ENCODE measurements at places on chromosomes 11 and 22.

DNA sequence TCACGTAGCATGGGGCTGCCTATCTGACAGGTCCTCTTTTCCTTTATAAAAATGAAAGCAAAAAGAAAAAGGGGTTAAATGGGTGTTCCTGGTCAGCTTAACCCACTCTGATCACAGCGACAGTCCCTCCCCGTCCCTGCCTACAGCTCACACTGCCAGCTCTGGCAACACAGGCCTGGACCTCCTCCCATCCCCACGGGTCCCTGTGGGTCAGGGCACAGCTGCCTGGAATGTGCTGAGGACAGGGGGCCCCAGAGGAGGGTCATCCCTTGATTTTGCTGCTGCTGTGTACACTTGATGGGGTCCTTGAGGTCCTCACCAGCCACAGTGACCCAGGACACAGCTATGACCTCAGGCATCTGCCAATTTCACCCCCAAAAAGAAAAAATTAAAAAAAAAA lies 29.6 kb upstream of the CYP2D6 start:
- no peak for DNase-seq

DNA sequence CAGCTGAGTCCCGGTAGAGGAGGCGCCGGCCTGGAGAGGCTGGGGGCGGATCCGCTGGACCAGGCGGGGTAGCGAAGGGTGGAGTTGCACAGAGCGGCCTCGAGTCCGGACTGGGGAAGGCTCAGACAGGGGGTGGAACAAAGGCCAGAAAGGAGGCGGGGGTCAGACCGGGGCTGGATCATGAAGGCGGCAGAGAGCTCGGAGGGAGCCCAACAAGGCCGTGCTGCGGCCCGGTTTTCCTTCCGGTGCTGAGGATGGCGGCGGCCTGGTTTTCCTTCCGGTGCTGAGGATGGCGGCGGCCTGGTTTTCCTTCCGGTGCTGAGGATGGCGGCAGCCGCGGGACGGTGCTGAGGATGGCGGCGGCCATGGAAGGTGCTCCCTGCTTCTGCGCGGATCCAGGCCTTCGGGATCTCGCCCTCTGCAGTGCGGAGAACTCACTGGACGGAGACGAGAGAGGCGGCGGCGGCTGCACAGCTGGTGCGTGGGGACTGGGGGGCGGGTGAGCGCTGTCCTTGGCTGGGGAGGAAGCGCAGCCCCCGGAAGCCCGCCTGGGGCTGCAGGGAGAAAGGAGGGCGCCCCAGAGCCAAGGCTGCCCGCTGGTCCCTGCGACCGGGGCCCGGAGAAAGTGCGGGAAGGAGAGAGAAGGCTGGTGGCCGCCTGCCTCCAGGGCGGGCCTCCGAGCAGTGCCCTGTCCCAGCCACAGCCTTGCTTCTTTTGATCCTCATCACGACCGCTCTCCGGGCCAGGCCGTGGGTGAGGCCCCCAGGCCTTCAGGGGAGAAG lies 350.4 kb upstream of the B3GAT1 start:
- DNase-seq = no peak

DNA sequence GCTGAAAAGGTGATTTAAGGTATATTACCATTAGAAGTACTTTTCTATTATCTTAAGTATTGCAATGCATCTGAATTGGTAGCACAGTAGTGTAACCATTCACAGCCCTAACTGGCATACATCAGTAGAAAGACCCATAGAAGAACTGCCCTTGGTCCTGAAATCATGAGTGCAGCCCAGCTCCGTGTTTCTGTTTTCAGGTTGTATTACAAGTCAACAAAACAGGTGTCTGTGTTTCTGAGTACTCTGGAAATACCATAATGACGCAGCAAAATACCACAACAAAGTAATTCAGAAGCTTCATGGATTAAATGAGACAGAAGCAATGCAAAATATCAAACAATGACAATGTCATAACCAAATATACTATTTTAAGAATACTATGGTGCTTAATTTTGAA lies 226.3 kb downstream of the OPCML start:
- no peak for DNase-seq

- DNase-seq = peak; percentile 56
Observed at GRCh38 chr11:2097356-2097997, 41.7 kb downstream of the IGF2 start.

- no peak for DNase-seq
Observed at GRCh38 chr11:19670030-19670791, 42.4 kb upstream of the NAV2 start.

GRCh38 chr11:113474362-113475159 lies 637 bp downstream of the DRD2 start:
- peak; percentile 54 for DNase-seq

DNA sequence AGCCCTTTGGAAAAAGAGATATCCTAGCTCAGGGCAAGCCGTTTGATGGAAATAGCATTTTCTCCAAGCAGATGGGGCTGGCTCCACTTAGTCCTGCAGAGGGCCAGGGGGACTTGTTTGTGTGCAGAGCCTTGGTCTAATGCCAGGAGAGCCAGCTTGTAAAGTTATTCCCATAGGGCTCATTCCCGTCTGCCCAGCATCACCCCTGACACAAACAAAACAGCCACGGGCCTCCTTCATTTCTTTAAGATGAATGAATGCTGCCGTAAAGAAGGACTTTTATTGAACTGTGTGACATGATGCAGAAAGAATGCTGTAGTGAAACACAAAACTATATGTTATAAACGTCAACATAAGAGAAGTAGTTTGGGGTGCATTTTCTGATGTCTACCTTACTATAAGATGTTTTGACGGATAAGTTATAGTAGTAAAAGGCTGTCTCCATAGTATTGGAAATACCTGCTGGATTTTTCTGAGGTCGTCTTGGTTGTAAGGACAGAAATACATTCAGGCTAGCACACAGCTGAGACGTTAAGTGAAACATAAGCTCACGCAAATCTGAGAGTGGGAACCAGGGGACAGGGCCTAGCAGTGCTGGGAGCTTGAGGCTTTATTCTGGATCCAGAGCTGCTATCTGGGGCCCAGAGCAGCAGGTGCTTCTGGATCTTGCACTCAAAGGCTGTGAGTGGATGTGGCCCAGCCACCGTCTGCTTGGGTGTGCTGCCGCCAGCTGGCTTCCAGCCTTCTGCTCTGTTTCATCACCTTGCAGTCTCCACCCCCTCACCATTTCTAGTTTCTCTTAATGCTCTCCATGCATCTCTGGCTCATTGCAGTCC lies 53.3 kb downstream of the NCAM1 start:
- no peak for DNase-seq

GRCh38 chr11:113436672-113437252 lies 38.4 kb downstream of the DRD2 start:
- no peak for DNase-seq

DNA sequence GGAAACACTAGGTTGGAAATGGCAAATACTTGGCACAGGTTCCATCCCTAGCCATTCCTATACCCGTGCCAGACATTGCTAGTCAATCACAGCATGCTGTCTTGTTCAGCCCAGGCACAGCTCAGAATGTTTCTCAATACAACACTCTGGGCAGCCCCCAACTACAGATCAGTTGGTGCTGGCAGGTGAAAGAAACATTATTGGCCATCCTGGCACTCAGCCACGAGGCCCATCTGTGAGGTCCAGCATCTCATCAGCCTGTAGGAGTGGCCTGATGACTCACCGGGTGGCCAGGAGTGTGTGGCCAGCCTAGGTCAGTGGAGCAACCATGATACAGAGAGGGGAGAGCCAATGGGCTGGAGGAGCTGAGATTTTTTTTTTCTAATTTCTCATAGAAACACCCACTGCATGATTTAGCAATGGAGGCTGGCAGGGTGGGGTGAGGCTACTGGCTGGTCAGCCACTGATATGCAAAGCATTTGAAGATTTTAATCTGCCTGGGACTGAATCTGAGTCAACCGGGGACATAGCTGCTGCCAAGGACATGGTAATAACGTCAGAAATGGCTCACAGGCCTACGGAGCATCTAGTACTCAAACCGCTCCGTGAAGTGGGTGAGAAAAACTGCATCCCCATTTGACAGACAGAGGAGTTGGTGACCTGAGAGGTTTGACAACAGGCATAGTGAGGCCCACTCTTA lies 5.4 kb downstream of the MYO18B start:
- no peak for DNase-seq

- no peak for DNase-seq
Observed at GRCh38 chr11:8110396-8110795, 29.4 kb downstream of the TUB start.

DNA sequence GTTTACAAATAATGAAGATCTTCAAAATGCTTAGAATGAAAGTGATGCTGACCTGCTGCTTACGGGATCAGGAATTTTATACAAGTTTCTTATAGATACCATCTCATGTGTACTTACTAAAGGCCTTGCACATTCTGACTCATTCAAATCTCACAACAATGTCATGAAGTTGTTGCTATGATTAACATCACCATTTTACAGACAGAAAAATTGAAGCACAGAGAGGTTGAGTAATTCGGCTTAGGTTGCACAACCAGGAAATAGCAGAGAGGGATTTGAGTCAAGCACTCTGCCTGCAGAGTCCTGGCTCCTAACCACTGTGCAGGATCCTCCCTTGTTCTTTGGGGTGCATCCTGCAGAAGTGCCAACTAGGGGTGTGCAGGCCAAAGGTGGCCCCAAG lies 471.9 kb downstream of the MIAT start:
- DNase-seq = no peak

DNA sequence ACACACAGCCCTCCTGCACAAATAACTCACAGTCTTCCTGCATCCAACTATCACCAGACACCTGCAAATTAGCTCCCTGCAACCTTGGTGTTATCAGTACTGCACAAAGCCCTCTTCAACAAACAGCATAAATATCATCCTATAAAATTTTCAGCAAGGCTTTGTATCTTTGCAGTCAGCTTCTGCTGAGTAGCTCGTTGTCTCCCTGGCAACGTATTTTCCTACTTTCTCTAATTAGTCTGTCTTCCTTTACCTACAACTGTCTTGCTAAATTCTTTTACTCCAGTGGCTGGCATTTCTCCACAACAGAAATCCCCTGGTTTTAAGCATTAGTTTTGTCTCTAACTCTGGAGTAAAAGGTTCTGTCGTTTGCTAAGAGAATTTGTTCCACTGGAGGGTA lies 3.9 kb downstream of the OR8D4 start:
- DNase-seq = no peak

- DNase-seq = no peak
Observed at GRCh38 chr11:69452206-69452987, 29.1 kb upstream of the LINC01488 start.

- DNase-seq = no peak
Observed at GRCh38 chr11:134272381-134273316, 3.5 kb upstream of the GLB1L3 start.

GRCh38 chr11:115067900-115068530 lies 389.7 kb downstream of the NXPE2 start:
- DNase-seq = no peak

DNA sequence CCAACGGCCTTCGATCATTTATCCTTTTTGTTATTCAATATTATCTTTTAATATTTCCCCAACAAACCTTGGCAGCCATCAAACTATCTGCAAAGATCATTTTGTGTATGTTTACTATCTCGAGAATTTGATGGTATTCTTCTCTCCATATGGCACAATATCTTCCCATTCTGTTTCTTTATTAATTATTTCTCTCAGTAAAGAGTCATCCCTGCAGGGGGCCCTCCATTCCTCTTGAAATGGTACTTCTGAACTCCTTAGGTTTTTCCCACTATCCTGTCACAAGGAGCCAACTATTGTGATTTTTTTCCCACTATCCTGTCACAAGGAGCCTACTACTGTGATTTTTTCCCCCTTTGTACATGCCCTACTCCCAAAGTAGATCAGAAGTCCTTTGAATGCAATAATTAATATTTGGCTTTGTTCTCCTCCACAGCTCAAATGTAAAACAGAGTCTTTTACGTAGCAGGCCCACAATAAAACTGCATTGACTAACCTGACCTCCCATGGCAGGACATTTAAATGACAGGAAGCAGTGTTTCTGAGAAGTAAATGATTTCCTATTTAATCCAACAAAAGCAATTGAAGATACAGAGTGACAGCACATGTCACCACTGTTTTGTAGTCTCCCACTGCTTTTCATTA lies 43.3 kb downstream of the PDGFD start:
- DNase-seq = no peak

DNA sequence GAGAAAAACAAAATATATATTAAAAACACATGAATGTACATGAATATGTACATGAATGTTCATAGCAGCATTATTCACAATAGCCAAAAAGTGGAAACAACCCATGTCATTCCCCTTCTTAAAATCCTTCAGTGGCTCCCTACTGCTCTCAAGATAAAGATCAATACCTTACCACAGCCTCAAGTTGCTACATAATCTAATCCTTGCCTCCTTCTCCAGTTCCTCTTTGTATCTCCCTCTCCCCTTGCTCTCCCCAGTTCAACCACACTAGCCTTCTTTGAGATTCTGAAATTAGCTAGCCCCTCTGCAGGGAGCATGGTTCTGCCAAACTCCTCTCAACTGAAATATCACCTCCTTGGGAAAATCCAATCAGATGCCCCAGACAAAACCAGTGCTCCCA lies 28.1 kb downstream of the MTMR2 start:
- DNase-seq = no peak

- no peak for DNase-seq
Observed at GRCh38 chr11:16750417-16750816, 12.0 kb downstream of the C11orf58 start.

DNA sequence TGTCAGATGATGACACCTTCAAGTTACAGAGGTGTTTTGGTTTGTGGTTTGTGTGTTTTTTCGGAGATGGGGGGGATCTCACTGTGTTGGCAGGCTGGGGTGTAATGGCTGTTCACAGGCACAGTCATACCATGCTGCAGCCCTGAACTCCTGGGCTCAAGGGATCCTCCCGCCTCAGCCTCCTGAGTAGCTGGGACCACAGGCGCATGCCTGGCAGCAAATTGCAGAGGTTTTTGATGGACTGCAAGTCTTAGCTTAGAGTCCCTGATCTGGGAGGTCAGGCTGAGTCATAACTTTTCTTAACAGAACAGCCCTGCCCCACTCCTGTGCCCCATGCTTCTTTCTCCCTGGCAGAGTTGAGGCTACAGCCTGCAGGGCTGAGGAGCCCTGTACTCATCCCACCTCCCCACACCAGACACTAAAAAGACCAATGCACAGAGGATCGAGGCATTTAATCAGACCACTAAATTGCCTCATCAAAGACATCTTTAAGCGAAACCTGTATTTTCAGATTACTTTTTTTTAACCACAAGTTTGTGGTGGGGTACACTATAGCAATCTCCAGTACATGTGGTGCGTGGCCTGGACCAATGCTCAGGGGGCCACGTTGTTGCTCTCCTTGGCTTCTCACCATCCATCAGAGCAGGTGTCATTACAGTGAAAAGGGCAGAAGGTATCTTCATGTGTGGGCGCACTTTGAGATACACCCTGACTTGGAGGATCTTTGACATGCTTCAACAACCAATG lies 17.1 kb upstream of the ADORA2A start:
- no peak for DNase-seq

DNA sequence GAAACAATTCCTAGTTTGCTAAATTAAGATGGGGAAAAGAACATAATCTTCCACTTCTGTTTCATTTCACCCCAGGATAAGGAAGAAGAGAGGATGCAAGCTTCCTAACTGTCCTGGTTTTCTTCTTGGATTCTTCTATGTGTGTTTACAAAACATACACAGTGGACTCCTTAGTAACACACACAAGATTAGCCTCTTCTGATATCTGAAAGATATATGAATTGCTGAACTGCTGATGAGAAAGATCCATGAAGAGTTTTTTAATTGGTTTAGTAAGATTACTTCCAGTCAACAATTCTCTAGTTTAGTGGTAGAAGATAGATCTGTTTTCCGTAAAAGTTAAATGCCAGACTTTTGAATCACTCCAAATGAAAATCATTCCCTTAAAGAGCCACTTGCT lies 86.8 kb downstream of the WT1 start:
- DNase-seq = no peak
